ENCODE measurements at places on chromosomes 3 and 15. TPM values are rescaled to one million over a fixed set of nuclear protein-coding genes. Genes with fewer than 3 reads are reported as not detected.

Gene HGD
- total RNA-seq: 0.65 TPM

Gene GRIP2
- not detected for total RNA-seq

Gene DAZL
- not detected for total RNA-seq

Gene GOLGA8M
- total RNA-seq: not detected

Gene NEK10
- 4.3 TPM for total RNA-seq

Gene WDR93
- total RNA-seq: 1.8 TPM

Gene AMIGO3
- not detected for total RNA-seq

Gene LARP6
- total RNA-seq: 31.2 TPM

Gene ADAM10
- 160 TPM for total RNA-seq

Gene MEGF11
- not detected for total RNA-seq

Gene GOLGA6L7
- not detected for total RNA-seq

Gene PIF1
- total RNA-seq: 54.8 TPM

Gene ADGRG7
- not detected for total RNA-seq

Gene WDR76
- 15.7 TPM for total RNA-seq
